Motor neuron (in vitro differentiated cells): ENCODE measurements at places on chromosomes 6 and 20. TPM values are rescaled to one million over a fixed set of nuclear protein-coding genes. Genes with fewer than 3 reads are reported as not detected.

The HSPA1L gene
- 3.5 and 3.6 TPM in 2 replicates for total RNA-seq

The CNKSR3 gene
- total RNA-seq = 3.2 and 4.2 TPM in 2 replicates

The SLC17A1 gene
- not detected in 2 replicates for total RNA-seq

The CAP2 gene
- total RNA-seq = 19.1 and 21.8 TPM in 2 replicates

The LHFPL5 gene
- not detected in 2 replicates for total RNA-seq

The PPDPF gene
- 211 and 270 TPM in 2 replicates for total RNA-seq

The HFE gene
- 2.3 and 4.1 TPM in 2 replicates for total RNA-seq

The LINC00237 gene
- total RNA-seq = 0.33 and 0.50 TPM in 2 replicates

The KHDC1 gene
- 1.5 and 1.7 TPM in 2 replicates for total RNA-seq

The REM1 gene
- 0.09 TPM in 1 of 2 replicates, not detected in the other for total RNA-seq
